T-helper 1 cell treated with Interleukin-12 subunit alpha and Interleukin-12 subunit beta and Interleukin-4 antibody, amounts not matched to agents 30 ng/mL and 1 ng/mL, for 36 hours (primary cell): ENCODE measurements at places on chromosomes 16 and 17. TPM values are rescaled to one million over a fixed set of nuclear protein-coding genes. Genes with fewer than 3 reads are reported as not detected.

Gene C16orf92
- not detected in 2 replicates for total RNA-seq

Gene CAPN15
- total RNA-seq: 86.5 and 94.8 TPM in 2 replicates

Gene HBA1
- total RNA-seq: not detected in 2 replicates

Gene CD300E
- not detected in 2 replicates for total RNA-seq

Gene HOXB1
- total RNA-seq: not detected in 2 replicates

Gene SCGB1C2
- not detected in 2 replicates for total RNA-seq

Gene TEPSIN
- 55.5 and 60.0 TPM in 2 replicates for total RNA-seq

Gene TP53TG3
- not detected in 2 replicates for total RNA-seq

Gene AATK
- total RNA-seq: 0.39 and 0.54 TPM in 2 replicates

Gene KIF18B
- 54.0 and 55.2 TPM in 2 replicates for total RNA-seq

Gene TMEM88
- total RNA-seq: 1.6 TPM in 2 replicates

Gene FA2H
- total RNA-seq: 0.15 and 0.22 TPM in 2 replicates

Gene GRB7
- total RNA-seq: 0.86 and 0.95 TPM in 2 replicates

Gene COPZ2
- total RNA-seq: 4.7 and 8.1 TPM in 2 replicates

Gene ABCC11
- not detected in 2 replicates for total RNA-seq

Gene GRIN2A
- not detected in 2 replicates for total RNA-seq

Gene ITPRIPL2
- total RNA-seq: 12.9 and 13.7 TPM in 2 replicates
